ENCODE measurements at places on chromosomes 11 and 22.

GRCh38 chr22:39229075-39229474 is 15.7 kb downstream of the PDGFB start:
- DNase-seq: no peak

- no peak for DNase-seq
Measured at GRCh38 chr22:20948450-20948849, 18.6 kb upstream of the AIFM3 start.

- no peak for DNase-seq
Measured at GRCh38 chr22:43747877-43748276, 64.2 kb downstream of the EFCAB6 start.

DNA sequence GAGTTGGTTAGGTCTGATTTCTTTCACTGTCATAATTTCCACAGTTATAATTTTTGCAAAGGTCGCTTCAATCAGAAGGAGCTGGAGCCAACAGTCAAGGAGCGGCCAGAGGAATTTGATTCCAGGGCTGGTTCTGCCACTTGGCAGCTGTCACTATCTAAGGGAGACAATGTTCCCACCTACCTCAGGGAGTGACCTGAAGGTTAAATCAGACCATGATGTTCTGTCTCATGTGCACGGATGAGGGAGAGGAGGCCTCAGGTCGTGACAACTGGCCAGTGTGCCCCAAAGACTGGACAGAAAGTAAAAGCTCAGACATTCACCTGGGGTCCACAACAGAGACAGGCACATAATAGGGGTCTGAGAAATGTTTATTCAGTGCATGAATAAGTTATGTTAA is 7.6 kb downstream of the MRGPRD start:
- no peak for DNase-seq

- DNase-seq: no peak
Measured at GRCh38 chr22:29224121-29224858, 18.6 kb downstream of the EMID1 start.

GRCh38 chr22:17772958-17773605 is 1.2 kb downstream of the BID start:
- no peak for DNase-seq

DNA sequence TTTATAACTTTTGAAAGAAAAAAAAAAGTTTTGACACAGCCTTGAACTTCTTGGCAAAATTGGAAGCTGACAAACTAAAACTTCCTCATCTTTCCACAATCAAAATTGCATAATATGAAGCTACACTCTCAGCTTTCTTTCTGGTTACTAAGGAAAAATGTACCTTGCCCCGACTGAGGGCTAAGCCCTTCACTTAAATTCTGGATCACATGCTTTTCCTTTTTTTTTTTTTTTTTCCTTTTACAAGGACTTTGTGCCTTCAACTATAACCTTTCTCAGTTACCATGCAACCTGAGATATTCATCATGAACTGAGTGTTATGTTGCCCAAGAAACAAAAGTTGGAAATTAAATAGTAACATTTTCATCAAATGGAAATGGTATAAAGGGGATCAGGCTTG is 188.5 kb upstream of the CARD18 start:
- DNase-seq: no peak

- DNase-seq: no peak
Measured at GRCh38 chr11:9219572-9219971, 45.6 kb downstream of the DENND5A start.

Measured in Kasumi-1 (cell line).